Mesothelial cell of epicardium (in vitro differentiated cells): ENCODE measurements at places on chromosomes 6 and 20.

GRCh38 chr6:154901876-154902552 is 93.1 kb upstream of the TIAM2 start:
- peaks cover 8% of the 10 kb centered on the region for H3K36me3 ChIP-seq
- no peak for DNase-seq
- peak overlapping the region; percentile 22 for H3K27ac ChIP-seq
- peaks cover 5% of the 10 kb centered on the region for H3K4me1 ChIP-seq

DNA sequence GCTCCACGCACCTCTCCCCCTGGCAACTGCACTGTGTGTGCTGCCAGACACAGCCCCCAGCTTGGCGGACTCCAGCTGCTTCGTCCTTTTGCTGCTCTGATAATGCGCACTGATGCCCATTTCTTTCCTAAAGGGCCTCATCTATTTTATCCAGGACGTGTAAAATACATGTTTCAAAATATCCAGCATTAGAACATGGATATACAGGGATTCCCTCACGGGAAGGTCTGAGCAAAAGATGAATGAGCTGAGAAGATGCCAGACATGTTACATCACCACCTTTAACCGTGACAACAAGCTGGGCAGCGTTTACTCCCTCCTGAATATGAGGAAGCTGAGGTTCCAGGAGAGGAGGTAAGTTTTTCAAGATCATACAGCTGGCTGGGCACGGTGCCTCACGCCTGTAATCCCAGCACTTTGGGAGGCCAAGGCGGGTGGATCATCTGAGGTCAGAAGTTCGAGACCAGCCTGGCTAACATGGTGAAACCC is 32.8 kb downstream of the TNXB start:
- H3K4me3 ChIP-seq: no peak overlapping the region
- no peaks in the 10 kb centered on the region for H3K36me3 ChIP-seq
- peak overlapping the region; percentile 91 for H3K27ac ChIP-seq
- no peaks in the 10 kb centered on the region for H3K27me3 ChIP-seq
- H3K4me1 ChIP-seq: peaks cover 36% of the 10 kb centered on the region

DNA sequence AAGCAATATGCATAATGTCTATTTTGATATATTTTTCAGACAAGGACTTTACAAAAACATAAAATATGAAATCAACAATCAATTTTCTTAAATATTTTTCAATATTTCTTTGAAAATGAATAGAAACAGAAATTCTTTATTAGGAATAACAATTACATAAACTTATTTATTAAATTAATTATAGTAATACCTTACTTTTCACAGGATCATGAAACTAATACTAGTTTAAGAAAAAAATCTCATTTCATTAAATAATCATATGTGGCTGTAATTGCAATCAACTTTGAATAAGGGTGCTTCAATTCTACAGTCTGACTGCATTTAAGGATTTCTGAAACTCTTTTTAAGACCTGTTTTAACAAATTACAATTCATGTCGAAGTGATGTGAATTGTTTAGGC is 26.6 kb downstream of the EPHA7 start:
- H3K4me1 ChIP-seq: peaks cover 8% of the 10 kb centered on the region
- DNase-seq: no peak
- no peaks in the 10 kb centered on the region for H3K36me3 ChIP-seq
- H3K27me3 ChIP-seq: no peaks in the 10 kb centered on the region
- H3K27ac ChIP-seq: no peak overlapping the region

GRCh38 chr6:42083530-42083929 is 33.2 kb downstream of the TAF8 start:
- no peaks in the 10 kb centered on the region for H3K4me1 ChIP-seq
- peaks cover 11% of the 10 kb centered on the region for H3K36me3 ChIP-seq
- DNase-seq: no peak
- H3K27me3 ChIP-seq: no peaks in the 10 kb centered on the region

- H3K36me3 ChIP-seq: peaks cover 6% of the 10 kb centered on the region
- no peaks in the 10 kb centered on the region for H3K4me1 ChIP-seq
- DNase-seq: no peak
- no peak overlapping the region for H3K4me3 ChIP-seq
- H3K27ac ChIP-seq: no peak overlapping the region
Measured at GRCh38 chr20:23629017-23629541, 8.7 kb downstream of the CST3 start.

DNA sequence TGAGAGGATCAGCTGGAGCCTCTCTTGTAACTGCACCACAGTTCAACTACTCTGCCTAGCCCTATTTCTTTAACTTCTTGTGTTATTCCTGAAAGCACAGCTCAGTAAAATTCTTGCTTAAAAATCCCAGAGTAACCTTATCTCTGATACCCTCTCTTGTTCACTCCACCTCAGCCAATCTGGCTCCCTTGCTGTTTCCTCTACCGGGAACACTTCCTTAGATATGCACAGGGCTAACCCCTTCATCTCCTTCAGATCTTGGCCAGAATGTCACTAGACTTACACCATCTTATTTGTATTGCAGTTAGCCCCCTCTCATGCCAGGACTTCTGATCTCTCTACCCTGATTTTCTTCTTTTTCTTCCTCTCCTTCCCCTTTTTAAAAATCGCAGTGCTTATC is 2.6 kb upstream of the ZKSCAN3 start:
- no peaks in the 10 kb centered on the region for H3K36me3 ChIP-seq
- H3K4me3 ChIP-seq: no peak overlapping the region
- H3K27me3 ChIP-seq: peaks cover 35% of the 10 kb centered on the region
- DNase-seq: no peak

- H3K27me3 ChIP-seq: no peaks in the 10 kb centered on the region
- H3K4me3 ChIP-seq: no peak overlapping the region
- no peak for DNase-seq
- peaks cover 10% of the 10 kb centered on the region for H3K4me1 ChIP-seq
Measured at GRCh38 chr20:4944518-4945313, 56.6 kb downstream of the SLC23A2 start.

DNA sequence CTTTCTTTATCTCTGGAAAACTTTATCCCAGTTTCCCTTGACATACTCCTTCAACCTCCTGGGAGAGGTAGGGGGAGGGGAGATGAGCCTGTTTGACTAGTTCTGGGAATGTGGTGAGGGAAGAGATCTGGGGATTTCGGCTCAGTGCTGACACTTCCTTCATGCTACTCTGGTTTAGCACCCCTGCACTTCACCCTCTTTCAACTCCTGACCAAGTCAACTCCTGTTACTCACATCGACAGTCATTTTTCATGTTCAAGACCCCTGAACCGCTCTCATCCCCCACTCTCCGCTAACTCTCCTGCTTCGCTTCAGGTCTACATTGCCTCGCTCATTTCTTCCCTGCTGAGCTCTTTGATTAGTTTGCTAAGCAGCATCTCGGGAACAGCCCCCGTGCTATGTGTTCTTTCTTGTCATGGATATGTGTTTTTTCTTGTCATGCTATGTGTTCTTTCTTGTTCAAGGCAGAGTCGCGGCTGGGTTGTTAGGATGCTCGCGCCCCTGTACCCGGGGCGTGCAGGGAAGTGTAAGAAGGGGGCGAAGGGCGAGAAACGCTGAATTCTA is 16.6 kb upstream of the TRIM27 start:
- peak overlapping the region; percentile 93 for H3K27ac ChIP-seq
- peaks cover 12% of the 10 kb centered on the region for H3K4me1 ChIP-seq
- peak overlapping the region; percentile 87 for H3K4me3 ChIP-seq
- H3K27me3 ChIP-seq: no peaks in the 10 kb centered on the region
- H3K36me3 ChIP-seq: no peaks in the 10 kb centered on the region

- DNase-seq: no peak
- H3K36me3 ChIP-seq: no peaks in the 10 kb centered on the region
- H3K27ac ChIP-seq: peak overlapping the region; percentile 60
- H3K4me1 ChIP-seq: peaks cover 68% of the 10 kb centered on the region
- no peak overlapping the region for H3K4me3 ChIP-seq
Measured at GRCh38 chr6:19845266-19846041, 8.3 kb downstream of the ID4 start.

GRCh38 chr6:75893058-75893775 is 144.2 kb downstream of the MYO6 start:
- H3K4me3 ChIP-seq: no peak overlapping the region
- DNase-seq: no peak
- H3K36me3 ChIP-seq: peaks cover 13% of the 10 kb centered on the region
- H3K27ac ChIP-seq: no peak overlapping the region
- H3K4me1 ChIP-seq: peaks cover 3% of the 10 kb centered on the region

- H3K27me3 ChIP-seq: peaks cover 22% of the 10 kb centered on the region
- peaks cover 9% of the 10 kb centered on the region for H3K4me1 ChIP-seq
- no peaks in the 10 kb centered on the region for H3K36me3 ChIP-seq
- no peak overlapping the region for H3K27ac ChIP-seq
- no peak for DNase-seq
Measured at GRCh38 chr6:130362128-130362527, 3.7 kb upstream of the TMEM200A start.

- no peak overlapping the region for H3K4me3 ChIP-seq
- H3K4me1 ChIP-seq: peaks cover 19% of the 10 kb centered on the region
- no peaks in the 10 kb centered on the region for H3K27me3 ChIP-seq
Measured at GRCh38 chr20:44861531-44862006, 23.9 kb upstream of the YWHAB start.

- H3K27me3 ChIP-seq: peaks cover 13% of the 10 kb centered on the region
- no peak overlapping the region for H3K27ac ChIP-seq
- peaks cover 18% of the 10 kb centered on the region for H3K4me1 ChIP-seq
Measured at GRCh38 chr6:117477988-117478852, 4.3 kb upstream of the DCBLD1 start.

DNA sequence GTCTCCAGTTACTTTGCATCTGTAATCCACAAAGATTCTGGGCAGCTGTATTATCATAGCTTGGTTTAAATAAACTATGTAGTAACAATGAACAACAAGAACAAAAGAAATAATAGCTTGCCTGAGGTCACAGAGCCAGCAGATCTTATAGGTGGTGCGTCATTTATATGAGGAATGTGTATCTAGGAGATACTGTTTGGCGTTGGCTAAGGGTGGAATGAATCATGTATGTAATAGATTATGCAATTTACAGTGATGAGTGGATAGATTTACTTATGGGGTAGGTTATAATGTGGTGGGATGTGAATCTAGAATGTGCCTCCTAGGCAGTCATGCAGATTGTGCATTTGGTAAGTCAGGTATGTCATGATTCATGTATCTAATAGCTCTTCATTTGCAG is 42.8 kb downstream of the HNF4A start:
- H3K4me3 ChIP-seq: no peak overlapping the region
- H3K27me3 ChIP-seq: peaks cover 21% of the 10 kb centered on the region
- no peak for DNase-seq
- no peak overlapping the region for H3K27ac ChIP-seq

GRCh38 chr20:54062812-54063280 is 7.5 kb downstream of the BCAS1 start:
- DNase-seq: no peak
- H3K27me3 ChIP-seq: peaks cover 3% of the 10 kb centered on the region
- no peak overlapping the region for H3K27ac ChIP-seq
- H3K4me3 ChIP-seq: no peak overlapping the region
- peaks cover 5% of the 10 kb centered on the region for H3K4me1 ChIP-seq
